ENCODE measurements at places on chromosomes 16 and 17. TPM values are rescaled to one million over a fixed set of nuclear protein-coding genes. Genes with fewer than 3 reads are reported as not detected.

Gene KCTD19
- under 0.01 TPM for total RNA-seq

Gene SLFN14
- total RNA-seq = not detected

Gene CNGB1
- total RNA-seq = not detected

Gene SPN
- not detected for total RNA-seq

Gene CHD9NB
- 2.1 TPM for total RNA-seq

Gene KRT16
- 0.12 TPM for total RNA-seq

Gene ATP2A1
- total RNA-seq = 0.22 TPM

Gene PRSS36
- 0.33 TPM for total RNA-seq

Gene SLC35G6
- total RNA-seq = not detected

Gene PABPN1L
- total RNA-seq = not detected

Gene CLDN7
- 4.5 TPM for total RNA-seq

Gene NEUROD2
- not detected for total RNA-seq

Gene CD7
- total RNA-seq = not detected

Gene TP53TG3B
- total RNA-seq = not detected

Gene NTN1
- 0.12 TPM for total RNA-seq

Gene RAB11FIP4
- total RNA-seq = 0.66 TPM

Gene OR1D5
- not detected for total RNA-seq

Gene EDC4
- 46.4 TPM for total RNA-seq

Gene CCL22
- not detected for total RNA-seq

Gene TLCD3B
- total RNA-seq = 0.22 TPM

Gene SLC9A5
- 1.4 TPM for total RNA-seq

Gene RNU2-1
- total RNA-seq = not detected

Gene CHRNE
- 0.62 TPM for total RNA-seq

Gene CES1
- total RNA-seq = 1.00 TPM

Gene FOXN1
- total RNA-seq = under 0.01 TPM

Gene ARMC7
- total RNA-seq = 2.8 TPM

Gene SMIM36
- not detected for total RNA-seq

Gene RAP1GAP2
- total RNA-seq = 2.4 TPM

Gene PRAC2
- total RNA-seq = not detected

Gene FOXF1
- 7.2 TPM for total RNA-seq

Gene FADS6
- total RNA-seq = not detected

Gene WNK4
- total RNA-seq = 4.3 TPM

Gene MYH2
- under 0.01 TPM for total RNA-seq

Gene HEATR9
- total RNA-seq = not detected

Gene ABCC6
- 0.37 TPM for total RNA-seq

Gene PRDM7
- total RNA-seq = not detected

Gene UTS2R
- not detected for total RNA-seq

Gene TMUB2
- 28.1 TPM for total RNA-seq
